ENCODE measurements at places on chromosomes 2 and 18.

GRCh38 chr18:23842305-23842704, 153.1 kb downstream of the LAMA3 start:
- no peak for DNase-seq

DNA sequence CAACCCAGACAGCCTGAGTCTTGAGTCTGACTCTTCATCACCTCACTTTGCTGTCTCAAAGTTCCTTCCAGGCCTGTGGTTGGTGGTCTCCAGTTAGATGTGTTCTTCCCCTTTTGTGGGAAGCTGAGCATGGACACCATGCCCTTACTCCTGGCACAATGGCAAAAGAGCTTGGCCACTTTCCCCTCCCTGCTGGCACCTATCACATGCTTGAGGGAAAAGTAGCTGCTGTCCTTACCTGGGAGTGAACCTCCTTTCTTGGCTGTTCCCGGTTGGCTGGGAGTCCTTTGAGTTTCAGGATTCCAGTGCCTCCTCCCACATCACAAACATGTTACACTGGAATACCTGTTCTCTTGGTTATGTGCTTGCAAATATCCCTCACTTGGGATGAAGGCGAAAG, 97.8 kb downstream of the GATA6 start:
- DNase-seq, result no peak

GRCh38 chr2:204673877-204674276, 128.6 kb downstream of the PARD3B start:
- no peak for DNase-seq

DNA sequence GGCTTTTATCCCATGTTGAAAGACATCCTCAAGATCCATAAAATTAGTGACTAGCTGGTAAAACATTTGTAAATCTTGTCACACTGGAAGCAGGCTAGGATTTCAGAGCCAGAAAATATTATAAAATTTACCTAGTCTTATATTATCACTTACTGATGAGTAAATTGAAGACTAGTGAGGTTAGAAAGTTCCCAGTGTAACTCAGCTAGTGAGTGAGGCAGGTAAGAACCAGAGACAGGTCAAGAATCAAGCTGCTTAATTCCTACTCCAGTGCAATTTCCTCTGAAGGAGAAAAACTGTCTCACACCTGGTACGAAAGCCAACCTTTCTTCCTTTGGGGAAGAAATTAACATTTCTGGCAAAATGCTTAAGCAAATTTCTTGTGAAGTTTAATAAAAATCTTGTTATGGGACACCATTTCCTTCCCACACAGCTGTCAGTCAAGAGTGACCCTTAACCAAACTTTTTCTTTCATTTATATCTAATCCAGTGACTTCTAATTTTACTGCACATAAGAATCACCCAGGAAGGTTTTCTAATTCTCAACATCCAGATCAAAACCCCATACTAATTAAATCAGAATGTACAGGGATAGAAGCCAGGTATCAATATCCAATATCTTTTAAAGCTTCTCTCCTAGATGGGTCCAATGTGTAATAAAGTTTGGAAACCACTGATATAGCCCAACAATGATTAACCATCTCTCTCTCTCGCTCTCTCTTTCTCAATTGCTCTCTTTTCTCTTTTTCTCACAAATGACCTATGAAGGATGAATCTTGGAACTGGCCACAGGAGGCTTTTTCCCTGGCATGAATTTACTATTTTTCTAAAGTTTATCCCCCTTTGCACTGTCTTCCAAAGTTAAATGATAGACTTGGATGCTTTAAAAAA, 264.3 kb upstream of the SLC39A10 start:
- no peak for DNase-seq

GRCh38 chr2:138943470-138943869, 163.3 kb upstream of the NXPH2 start:
- no peak for DNase-seq

DNA sequence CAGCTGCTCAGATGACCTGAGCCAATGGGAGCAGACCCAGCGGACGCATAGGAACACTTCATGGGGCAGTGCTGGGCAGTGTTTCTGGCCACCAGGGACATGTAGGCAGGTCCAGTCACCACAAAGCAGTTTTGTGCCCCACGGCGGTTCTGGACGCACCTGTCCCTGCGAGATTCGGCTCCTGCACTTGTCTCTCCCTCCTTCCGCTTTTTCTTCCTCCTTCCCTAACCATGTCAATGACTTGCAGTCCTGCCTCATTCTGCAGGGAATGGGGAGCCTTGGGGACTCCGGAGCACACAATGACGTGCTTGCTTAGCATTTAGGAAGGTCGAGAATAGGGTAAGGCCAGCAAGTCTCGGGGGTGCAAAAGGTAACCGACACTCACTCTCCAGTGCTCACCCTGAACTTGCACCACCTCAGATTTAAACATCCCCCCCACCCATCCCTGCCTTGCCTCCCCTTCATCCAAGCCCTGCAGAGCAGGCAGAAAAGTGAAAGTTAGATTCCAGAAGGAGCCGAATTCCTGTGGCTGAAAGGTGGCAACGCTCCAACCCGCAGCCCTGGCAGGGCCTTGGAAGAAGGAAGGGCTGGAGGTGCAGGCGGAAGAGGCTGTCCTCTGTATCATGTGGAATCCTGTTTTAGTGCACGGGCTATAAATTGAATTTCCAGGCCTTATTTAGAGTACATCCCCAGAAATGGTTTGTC, 40.5 kb upstream of the ATG16L1 start:
- DNase-seq, result peak; percentile 77

DNA sequence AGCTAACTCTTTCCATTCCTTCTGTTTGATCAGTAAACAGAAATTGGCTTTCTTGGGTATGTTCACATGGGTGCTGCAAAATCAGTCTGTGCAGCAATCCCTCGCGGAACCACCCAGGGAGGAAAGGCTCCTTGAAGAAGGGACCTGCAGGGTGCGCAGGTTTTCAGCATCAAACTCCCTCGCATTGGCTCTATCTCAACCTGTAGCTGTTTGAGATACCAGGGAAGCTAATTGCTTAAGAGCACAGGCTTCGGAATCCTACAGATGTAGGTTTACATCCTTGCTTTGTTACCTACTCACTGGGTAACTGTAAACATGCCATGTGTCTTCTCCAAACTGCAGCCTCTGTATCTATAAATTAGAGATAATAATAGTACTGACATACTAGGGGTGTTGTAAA, 43.2 kb downstream of the LAMA3 start:
- no peak for DNase-seq

DNA sequence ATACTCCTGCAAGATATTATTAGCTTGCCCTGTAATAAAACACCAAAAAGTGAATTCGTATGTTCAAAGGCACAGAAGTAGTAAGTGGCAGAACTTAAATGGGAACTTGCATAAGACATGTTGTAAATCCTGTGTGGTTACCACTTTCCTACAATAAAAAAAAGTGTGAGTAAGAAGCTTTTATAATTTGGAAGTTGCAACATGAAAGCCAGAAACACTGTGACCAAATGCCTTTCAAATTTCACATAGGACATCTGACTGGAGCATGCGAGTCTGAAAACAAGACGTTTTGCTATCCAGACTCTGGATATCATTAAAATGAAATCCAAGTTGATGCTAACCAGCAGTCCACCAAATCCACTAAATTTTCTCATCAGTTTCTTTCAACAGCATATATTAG, 886.2 kb upstream of the NRXN1 start:
- DNase-seq, result no peak

DNA sequence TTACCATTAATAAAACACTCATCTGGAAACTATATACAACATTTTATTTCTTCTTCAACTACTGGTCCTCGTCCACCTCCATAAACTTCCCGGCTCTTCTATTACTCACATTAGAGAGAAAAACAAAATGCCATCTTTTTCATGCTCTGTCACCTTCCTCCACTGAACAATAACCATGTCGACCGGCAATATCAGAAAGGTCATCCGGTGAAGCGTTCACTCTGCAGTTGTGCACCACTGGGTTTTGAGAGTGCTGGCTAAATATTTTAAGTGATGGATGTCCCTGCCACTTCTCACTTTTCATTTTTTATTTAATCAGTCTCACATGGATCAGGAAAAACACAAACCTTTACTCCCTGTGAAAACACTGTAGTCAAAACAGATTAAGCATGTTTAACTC, 48.2 kb downstream of the SPP2 start:
- DNase-seq, result no peak

- DNase-seq, result no peak
Measured at GRCh38 chr18:75638223-75638775, 210.8 kb upstream of the SMIM21 start.

DNA sequence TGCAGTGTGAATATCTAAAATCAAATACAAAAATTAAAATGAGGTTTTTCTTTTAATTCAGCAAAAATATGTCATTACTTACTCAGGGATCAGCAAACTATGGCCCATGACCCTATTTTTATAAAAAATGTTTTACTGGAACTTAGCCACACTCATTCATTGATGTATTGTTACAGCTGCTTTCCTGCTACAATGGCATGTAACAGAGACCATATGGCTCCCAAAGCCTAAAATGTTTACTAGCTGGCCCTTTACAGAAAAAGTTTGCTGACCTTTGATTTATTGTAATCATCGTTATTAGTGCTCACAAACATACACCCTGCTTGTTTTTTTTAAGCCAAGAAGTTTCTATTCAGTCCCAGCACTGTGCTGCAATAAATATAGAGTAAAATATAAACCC, 120.3 kb downstream of the PLA2R1 start:
- DNase-seq, result no peak

- no peak for DNase-seq
Measured at GRCh38 chr2:43642363-43642762, 5.3 kb downstream of the PLEKHH2 start.

GRCh38 chr2:42117923-42118753, 51.0 kb upstream of the EML4 start:
- DNase-seq, result no peak

- no peak for DNase-seq
Measured at GRCh38 chr2:207674826-207675225, 36.6 kb upstream of the CCNYL1 start.

DNA sequence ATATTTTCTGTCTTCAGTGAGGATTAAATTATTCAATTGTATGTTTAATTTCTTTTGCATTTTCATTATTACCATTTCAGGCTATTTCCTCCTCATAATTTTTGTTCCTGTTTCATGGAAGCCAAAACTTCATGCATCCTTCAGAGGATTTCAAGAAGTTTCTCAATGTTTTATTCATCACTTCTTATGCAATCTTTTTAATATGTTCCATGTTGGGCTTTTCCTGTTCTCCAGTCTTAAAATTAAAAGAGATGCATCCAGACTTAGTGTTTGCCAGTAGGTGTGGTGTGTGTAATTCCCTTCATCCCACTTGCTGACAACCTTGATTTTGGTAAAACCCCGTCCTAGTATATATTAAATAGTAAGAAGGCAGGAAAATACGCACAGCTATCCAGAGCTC, 190.0 kb downstream of the EN1 start:
- no peak for DNase-seq

DNA sequence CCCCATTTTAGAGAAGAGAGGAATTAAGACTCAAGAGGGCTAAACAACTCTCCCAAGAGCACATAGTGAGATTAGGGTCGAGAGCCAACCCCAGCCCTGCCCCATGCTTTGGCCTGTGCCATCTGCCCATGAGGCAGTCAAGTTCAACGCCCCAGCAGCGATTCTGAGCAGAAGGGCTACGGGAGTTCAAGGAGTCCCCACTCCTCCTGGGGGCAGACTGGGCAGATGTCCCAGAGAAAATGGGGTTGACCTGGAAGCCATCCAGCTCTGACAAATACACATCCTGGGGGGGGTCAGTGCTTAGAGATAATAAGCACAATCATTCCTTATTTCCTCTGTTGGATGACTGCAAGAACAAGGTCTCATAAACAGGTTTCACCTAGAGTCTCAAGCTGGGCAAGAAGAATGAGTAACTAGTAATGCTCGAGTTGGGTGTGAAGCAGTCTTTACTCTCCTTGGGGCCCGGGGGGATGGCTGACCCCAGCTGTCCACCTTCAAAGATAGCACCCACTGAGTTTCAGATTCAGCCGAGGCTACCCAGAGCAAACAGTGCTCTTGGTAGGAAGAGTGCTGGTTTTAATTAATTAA, 716.4 kb downstream of the RNF144A start:
- DNase-seq, result no peak

DNA sequence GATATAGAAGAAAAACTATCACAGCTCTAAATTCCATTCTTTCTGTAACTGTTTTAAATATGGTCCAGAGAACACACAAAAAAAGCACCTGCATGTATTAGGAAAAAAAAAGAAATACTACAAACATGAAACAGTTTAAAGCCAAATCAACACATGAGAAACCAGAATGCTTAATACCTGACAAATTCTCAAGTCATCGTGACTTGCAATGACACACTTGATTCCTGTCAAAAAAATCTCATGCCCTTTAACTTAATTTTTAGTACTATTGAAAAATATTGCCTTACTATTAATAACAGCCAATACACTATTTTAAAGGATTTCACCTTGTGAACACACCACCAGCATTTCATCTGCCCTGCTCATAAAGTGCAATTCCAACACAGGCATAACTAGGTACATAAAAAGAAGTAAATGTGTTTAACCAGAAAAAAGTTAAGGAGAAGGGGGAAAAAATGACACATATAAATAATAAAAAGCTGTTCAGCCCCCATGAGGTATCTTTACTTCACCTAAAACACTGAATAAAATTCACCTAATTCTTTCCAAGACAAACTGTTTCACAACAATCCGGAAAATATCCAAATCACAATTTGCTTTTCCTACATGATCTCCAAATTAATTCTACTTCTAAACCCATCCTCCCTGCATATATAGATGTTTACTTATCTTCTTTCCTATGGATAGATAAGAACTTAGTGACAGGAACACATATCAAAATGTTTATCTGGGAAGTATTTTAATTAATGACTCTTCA, 10.8 kb downstream of the ROCK2 start:
- no peak for DNase-seq

GRCh38 chr2:85353876-85354285, 447 bp downstream of the RETSAT start:
- DNase-seq, result peak; percentile 81

GRCh38 chr2:234046521-234046920, 4.0 kb upstream of the SPP2 start:
- no peak for DNase-seq

GRCh38 chr2:241064008-241064801, 37.9 kb downstream of the MTERF4 start:
- DNase-seq, result peak; percentile 70

- DNase-seq, result no peak
Measured at GRCh38 chr2:28348921-28349320, 43.7 kb upstream of the FOSL2 start.

- DNase-seq, result no peak
Measured at GRCh38 chr2:47040651-47041050, 114.5 kb downstream of the STPG4 start.

- no peak for DNase-seq
Measured at GRCh38 chr18:56815926-56816325, 164.8 kb downstream of the WDR7 start.

DNA sequence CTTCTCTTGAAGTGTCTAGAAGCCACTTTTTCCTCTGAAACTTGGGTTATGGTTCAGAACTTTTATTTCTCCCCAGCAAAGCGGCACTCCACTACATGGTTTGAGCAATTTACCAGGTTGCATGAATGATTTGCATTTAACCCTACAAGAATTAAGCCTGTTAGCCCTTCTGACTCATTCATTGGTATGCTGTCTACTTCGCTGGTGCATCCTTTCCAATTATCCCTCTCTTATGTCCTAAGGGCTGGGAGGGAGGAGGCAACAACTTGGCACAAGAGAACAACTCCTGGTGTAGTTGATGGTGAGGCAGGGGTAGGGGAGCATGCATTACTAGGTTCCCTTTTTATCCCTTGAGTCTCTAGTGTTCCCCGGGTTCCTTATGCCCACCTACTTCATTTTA, 293.4 kb upstream of the MEX3C start:
- no peak for DNase-seq

Measured in mucosa of descending colon (tissue), 3 donors.